ENCODE measurements at places on chromosomes 6 and 20. TPM values are rescaled to one million over a fixed set of nuclear protein-coding genes. Genes with fewer than 3 reads are reported as not detected.

Gene LHFPL5
- not detected for total RNA-seq

Gene SAMD3
- not detected for total RNA-seq

Gene TTLL9
- 1.7 TPM for total RNA-seq

DNA sequence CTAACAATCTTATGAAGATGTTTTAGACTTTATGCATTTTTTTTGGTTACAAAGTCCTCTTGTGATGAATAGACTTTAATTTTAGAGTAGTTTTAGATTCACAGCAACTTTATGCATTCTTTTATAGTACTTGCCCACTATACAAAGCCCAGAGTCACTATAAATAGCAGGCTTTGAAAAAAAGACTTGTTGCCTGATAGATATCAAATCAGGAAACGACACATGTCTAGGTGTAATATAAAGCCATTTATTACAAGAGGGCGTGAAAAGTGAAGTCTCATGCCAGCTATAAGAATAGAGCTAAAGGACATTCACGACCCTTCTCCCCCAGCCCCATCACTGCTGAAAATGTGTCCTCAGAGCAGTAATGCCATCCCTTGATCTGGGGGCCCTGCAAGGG lies 78.0 kb upstream of the MRPS10 start:
- H3K36me3 ChIP-seq, result no peaks in the 10 kb centered on the region
- peak overlapping the region; percentile 41 for H3K27ac ChIP-seq
- no peak for DNase-seq

DNA sequence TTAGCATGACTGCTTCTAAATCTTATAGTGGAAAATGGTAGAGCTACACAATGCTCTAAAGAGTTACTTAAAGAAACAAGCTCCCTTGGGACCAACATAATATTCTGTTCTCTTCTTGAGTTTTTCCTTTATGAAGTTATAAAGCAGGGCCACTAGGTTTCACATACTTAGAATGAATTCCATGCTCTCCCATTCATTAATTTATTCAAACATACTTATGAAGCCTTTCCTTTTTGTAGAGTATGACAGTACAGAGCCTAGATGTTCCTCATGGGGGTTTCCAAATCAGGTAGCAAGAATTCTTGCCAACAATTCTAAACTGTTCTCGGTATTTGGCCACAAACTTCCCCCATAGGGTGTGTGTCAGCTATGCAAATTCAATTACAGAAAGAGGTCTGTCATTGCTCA lies 20.6 kb upstream of the FABP7 start:
- no peaks in the 10 kb centered on the region for H3K27me3 ChIP-seq
- no peak overlapping the region for H3K4me3 ChIP-seq
- no peaks in the 10 kb centered on the region for H3K4me1 ChIP-seq
- no peak overlapping the region for H3K27ac ChIP-seq
- no peak for DNase-seq

GRCh38 chr20:42082611-42083010 lies 464.4 kb upstream of the CHD6 start:
- no peaks in the 10 kb centered on the region for H3K4me1 ChIP-seq
- H3K36me3 ChIP-seq, result no peaks in the 10 kb centered on the region
- H3K27me3 ChIP-seq, result no peaks in the 10 kb centered on the region
- H3K27ac ChIP-seq, result no peak overlapping the region
- no peak for DNase-seq

DNA sequence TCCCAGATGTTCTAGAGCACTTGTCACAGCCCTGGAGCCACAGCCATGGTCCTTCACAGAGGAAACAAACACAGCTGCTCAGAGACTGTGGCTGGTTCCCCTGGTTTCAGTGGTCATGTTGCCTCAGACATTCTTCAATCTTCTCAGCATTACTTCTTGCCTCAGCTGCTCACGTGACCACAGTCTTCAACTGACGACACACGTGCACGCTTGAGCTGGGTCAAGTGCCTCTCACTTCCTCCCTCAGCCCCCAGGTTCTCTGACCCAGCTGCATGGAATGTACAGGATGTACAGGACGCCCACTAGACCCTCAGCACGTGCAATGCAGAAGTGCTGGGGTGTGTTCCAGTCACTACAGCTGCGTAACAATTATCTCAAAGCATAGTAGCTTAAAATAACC lies 159.8 kb upstream of the GGTLC1 start:
- no peaks in the 10 kb centered on the region for H3K27me3 ChIP-seq
- no peak overlapping the region for H3K4me3 ChIP-seq
- DNase-seq, result peak; percentile 20
- no peaks in the 10 kb centered on the region for H3K36me3 ChIP-seq
- peak overlapping the region; percentile 13 for H3K27ac ChIP-seq

DNA sequence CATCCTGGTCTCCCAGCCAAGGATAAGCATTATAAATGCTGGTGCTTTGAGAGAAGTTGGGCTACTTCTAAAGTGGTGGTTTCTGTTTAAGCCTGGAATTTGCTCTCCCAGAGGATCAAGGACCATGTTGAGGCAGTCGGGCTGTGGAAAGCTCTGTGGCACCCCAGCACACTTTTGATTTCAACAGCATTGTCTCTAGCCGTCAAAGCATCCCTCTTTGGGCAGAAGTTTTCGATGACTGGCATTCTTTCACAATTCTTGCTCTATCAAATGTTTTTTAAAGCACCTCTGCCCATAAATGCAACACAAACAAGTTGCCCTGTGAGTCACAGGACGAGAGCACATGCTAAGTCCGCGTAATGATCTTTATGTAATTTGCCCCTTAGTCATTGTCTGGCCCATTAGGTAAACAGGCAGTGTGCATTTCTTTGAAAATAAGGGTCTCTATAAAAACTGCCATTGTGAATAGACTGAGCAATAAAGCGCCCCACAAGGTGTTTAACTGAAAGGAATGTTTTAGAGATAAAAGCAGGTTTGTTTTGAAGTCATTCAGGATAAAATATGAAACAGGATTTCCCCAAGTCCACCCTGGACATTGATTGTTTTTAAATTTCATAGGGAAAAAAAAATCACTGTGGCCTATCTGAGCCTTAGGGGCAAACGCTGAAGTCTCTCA lies 44.7 kb upstream of the FOXQ1 start:
- DNase-seq, result no peak
- H3K36me3 ChIP-seq, result no peaks in the 10 kb centered on the region
- no peak overlapping the region for H3K27ac ChIP-seq
- H3K27me3 ChIP-seq, result no peaks in the 10 kb centered on the region
- no peak overlapping the region for H3K4me3 ChIP-seq
